ENCODE measurements at places on chromosomes 2 and 18.

- DNase-seq, result no peak
Observed at GRCh38 chr2:226694149-226694548, 105.5 kb downstream of the IRS1 start.

DNA sequence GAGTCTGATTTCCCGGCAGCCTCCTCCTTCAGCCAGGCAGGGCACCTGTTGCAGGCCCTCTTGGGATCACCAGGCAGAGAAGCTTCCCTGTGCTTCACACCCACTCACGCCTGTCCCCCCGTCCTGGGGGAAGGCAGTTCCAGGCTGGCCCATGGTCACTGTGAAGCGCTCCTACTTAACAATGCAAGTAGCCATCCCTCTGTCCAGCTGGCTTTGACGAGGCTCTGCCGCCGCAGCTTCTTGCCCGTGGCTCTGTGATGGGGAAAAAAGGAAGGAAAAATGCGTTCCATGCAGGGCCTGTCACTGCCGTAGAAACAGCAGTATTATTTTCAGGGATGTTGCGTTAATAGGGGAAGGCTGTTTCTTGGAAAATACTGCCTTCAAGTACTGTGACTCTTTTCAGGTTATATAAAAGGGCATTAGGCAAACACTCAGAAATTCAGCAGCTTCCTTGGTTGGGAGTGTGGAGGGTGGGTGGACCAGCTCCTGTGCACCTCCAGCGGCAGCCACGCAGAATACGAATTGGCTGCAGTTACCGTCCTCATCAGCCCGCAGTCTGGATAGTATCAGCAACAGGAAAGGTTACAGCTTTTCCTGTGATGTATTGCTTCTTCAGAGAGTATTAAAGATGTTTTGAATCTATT, 232.3 kb downstream of the KLHL29 start:
- DNase-seq, result no peak

DNA sequence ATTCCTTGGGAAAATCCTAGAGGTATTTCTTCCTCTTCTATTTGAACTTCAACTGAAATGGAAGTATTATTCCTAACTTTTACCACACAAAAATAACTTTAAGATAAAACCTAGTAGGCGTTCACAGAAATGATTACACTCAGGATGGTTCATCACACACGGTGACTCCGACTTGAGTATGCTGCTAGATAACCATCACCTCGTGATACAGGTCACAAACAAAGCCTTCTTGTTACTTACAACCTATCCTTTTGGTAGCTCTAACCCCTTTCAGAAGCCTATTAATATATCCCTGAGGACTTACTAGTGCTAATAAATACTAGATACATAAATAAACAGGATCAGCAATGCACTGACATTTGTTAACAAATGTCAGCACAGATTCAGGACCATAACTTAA, 101.0 kb upstream of the DNER start:
- no peak for DNase-seq

DNA sequence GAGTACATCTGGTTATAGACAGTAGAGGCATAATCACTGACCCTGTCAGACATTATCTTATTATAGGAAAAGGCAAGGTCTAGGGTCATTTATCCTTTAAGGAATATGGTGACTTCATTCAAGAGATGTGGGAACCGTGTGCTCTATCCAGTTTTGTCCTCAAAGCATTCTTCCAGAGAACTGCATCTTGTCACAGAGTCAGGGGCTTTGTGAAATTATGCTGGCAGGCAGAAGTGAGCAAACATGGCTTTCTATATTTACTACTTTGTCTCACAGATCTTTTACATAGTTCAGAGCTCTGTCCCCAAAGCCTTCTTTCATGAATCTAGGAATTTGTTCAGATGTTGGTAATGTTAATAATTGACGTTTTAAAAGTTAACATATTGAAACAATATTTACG, 177.4 kb downstream of the ASXL3 start:
- DNase-seq, result no peak

DNA sequence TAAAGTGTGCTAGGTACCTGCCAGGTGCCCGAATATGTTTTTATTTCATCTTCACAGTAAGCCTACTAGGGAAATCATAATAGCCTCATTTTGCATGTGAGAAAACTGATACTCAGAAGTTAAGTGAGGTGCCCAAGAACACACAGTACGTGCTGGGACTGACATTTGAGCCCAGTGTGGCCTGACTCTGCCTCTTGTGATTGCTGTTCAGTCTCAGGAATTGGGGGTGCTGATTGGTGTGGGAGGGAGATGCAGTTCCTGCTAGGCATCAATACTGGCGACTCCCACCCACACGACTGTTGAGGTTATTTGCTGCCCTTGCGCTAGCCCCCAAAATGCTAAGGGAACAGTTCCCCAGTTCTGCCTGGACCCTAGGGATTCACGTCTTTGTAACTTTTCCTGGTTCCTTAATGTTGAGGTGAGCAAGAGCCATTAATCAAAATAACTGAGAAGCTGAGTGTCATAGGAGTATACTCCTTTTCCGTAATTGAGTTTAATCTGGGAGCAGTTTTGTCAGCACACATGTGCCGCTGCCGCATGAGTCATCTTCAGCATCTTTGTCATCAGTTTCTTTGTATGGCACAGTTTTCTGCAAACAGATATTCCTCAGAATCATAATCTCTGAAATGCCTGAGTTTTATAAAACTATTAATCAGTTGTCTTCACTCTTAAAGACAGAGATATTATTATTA, 120.7 kb downstream of the NCK2 start:
- no peak for DNase-seq
